ENCODE measurements at places on chromosomes 16 and 17.

GRCh38 chr17:37742762-37743611 is 1.9 kb downstream of the HNF1B start:
- DNase-seq = no peak

DNA sequence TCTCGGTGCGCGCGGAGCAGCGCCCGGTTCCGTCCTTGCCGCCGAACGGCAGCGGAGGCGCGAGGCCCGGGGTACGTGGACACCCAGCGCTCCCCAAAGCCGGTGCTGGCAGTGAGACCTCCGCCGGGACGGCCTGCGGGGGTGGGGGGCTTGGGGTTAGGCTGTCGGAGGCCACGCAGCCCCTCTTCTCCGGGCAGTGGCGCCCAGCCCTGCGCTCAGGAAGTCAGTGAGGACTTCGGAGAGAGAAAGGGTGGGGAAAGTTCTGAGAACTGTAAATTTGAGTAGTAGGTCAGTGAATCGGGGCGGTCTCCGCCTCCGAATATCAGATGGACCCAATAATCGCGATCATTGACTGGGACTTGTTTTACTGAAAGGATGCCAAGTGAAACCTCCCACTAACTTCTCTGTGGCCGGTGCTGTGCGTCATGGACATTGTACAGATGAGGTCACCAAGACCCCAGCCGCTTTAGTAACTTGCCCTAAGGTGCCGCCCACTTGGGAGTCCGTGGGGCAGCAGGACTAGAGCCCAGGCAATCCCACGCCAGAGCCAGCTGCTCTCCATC is 468 bp downstream of the IL4R start:
- DNase-seq = no peak

DNA sequence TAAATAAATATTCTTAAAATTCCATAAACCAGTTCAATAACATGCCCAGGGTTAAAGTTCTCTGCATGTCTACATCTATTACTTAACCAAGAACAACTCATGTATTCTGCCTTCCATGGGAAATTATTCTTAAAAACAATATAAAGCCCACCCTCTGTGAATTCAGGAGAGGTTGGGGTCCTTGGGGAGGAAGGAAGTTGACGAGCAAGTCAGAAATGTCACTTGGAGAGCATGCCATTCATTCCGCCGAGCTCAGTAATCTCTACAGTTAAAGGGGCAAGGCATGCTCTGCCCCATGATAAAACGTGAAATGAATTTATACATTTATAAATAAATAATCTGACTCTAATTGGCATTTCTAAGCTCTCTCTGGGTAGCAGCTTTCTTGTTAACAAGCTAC is 405.1 kb downstream of the TOX3 start:
- no peak for DNase-seq

GRCh38 chr17:15220785-15221184 is 44.3 kb downstream of the PMP22 start:
- DNase-seq = no peak

DNA sequence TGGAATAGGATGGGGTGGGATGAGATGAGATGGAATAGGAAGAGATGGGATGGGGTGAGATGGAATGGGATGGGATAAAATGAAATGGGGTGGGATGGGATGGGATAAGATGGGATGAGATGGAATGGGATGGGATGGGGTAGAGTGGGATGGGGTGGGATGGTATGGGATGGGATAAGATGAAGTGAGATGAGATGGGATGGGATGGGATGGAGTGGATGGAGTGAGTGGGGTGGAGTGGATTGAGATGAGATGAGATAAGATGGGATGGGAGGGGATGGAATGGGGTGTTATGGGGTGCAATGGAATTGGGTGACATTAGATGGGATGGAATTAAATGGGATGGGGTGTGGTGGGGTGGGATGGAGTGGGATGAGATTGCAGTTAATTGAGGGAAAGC is 279.2 kb upstream of the CDH5 start:
- no peak for DNase-seq

GRCh38 chr17:1076299-1076981 is 79.5 kb downstream of the TIMM22 start:
- DNase-seq = no peak

- no peak for DNase-seq
Observed at GRCh38 chr17:58531122-58531521, 16.7 kb upstream of the MTMR4 start.

GRCh38 chr17:15398736-15399331 is 57.4 kb upstream of the TEKT3 start:
- DNase-seq = no peak

GRCh38 chr16:4611337-4612021 is 3.2 kb downstream of the UBALD1 start:
- no peak for DNase-seq

- DNase-seq = no peak
Observed at GRCh38 chr17:16040710-16041251, 41.2 kb downstream of the TTC19 start.

DNA sequence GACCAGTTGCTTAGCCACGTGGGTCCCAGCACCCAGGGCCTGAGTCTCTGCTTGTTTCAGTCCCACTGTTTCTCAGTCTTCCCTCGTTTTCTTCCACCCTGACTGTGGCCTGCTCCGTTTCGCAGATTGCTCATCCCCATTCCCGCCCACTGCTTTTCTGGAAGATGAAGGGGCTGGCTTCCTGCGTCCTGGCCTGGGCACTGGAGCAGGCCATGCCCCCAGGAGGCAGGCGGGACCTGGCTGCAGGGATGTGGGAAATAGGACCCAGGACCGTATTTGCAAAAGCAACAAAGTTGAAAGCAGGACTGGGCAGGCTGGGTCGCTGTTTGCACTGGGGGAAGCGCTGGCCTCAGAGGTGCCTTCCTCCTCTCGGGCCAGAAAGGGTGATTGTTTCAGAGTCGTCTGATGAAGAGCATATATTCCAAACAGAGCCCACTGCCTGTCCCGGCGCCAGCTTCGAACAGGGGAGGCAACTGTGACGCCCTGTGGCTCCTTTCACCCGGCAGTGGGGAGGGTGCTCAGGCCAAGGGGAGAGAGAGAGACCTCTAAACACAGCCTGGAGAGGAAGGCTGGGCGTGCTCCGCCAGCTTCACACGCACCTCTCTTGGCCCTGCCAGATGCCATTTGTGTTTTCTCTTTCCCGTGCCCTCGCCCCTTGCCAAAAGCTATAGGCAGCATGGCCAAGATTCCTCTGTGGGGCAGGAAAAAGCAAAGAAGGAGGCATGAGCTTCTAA is 108.6 kb downstream of the CMIP start:
- DNase-seq = no peak

DNA sequence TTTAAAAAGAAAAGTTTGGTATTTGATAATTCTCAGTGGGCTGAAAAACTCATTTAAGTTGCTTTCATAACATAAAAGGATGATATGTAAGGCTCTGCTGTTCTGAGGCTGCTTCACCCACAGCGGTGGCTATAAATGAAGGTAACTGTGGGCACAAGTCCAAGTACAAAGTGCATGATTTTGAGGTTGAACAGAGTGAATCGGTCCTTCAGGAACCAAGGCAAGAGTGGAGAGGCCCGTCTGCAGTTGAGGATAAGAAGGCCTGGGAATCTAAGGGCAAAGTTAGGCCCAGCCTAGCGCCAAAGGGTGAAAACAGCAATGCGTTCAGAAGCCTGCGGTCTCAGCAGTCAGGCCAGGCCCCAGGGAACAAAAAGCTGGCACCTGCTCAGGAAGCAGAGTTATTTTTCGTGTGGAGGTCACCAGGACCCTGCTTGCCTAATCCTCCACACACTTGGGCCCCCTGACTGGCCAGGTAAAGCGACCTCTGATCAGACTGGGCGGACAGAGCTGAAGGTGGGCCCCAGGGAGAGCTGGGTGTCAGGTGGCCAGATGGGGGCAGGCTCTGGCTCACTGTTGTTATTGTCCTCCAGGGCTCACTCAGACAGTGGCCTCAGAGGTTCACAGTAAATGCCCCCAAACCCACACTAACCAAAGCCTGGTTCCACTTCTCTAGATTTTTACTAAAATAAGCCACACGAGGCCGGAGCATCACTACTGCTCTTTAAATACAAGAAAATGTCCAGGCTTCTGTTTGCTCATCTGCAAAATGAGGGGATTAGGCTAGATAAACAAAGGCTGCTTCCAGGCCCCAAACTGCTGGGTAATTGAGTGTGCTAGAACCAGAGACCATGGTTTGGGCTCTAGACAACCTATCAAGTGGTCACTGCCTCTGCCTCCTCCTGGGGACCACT is 46.5 kb downstream of the TEX2 start:
- no peak for DNase-seq

- no peak for DNase-seq
Observed at GRCh38 chr16:4411684-4412083, 4.7 kb downstream of the CORO7 start.

DNA sequence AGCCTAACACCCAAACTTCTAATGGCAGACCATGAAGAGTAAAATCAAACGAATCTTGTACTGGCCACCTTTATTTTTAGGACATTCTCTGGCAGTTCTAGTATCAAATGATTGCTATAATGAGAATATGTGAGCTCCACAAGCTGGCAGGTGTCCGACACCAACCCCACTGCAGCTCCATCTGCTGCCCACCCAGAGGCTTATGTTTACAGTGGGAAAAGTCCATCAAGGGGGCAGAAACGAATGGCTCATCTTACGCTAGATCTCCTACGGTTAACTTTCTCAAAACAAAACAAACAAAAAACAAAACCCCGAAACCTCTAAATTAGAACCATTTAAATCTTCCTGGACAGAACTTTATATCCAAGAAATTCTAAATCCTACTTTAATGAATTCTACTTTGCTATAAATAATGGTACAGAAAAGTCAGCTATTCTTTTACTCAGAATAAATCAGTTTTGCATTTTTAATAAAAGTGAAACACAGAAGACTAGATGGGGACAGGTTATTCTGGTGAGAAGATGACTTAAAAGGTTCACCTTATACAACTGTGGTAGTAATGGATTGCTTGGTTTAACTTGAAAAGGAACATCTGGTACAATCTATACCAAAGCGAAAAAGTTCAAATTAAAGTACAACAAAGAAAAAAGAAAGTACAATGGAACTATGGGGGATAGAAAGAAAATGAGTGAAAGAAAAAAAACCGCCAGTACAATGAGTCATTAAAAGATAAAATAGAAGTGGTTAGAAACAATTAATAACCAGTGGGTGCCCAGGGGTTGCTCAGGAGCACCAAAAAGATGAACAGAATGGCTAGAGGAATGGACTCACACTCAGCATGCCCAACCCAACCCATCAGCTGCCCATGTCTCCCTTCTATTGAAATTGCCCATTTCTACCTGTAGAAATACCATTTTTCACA is 40.2 kb downstream of the GRB2 start:
- no peak for DNase-seq

DNA sequence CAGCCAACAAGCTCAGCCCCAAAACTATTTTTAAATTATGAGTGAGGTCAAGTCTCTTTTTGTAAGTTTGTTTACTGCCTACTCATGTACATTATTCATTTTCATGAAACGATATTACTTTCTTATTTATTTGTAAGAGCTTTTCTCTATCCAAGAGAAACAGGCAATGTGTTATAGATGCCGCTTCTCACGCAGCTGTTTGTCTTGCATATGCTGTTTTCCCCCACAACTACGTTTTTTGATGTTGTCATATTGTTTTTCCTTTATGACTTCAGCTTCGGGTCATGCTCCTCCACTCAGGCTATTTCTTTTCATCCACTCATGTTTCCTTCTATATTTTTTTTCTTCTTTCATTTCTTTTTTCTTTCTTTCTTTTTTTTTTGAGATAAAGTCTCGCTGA is 20.0 kb downstream of the ITGAE start:
- no peak for DNase-seq

DNA sequence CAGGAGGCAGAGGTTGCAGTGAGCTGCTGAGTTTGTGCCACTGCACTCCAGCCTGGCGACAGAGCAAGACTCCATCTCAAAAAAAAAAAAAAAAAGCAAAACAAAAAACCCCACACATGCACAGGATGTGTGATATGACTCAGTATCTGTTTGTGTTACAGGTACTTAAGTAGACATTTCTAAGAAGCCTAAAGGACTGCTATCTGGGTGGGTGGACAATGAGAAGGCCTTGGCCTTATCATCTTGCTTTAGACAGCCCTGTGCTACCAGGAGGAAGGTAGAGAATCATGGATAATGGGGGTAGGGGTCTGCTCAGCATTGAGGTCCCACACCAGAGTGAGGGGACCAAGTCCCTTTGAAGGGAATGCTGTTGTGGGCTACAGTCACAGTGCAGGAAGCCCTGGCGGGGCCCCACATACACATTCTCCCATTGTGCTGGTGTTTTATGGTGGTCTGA is 26.7 kb downstream of the PLD6 start:
- DNase-seq = no peak
